NCI-H526 treated with DMSO at 0.1 percent for 48 hours (cell line): ENCODE measurements at places on chromosomes 6 and 20.

DNA sequence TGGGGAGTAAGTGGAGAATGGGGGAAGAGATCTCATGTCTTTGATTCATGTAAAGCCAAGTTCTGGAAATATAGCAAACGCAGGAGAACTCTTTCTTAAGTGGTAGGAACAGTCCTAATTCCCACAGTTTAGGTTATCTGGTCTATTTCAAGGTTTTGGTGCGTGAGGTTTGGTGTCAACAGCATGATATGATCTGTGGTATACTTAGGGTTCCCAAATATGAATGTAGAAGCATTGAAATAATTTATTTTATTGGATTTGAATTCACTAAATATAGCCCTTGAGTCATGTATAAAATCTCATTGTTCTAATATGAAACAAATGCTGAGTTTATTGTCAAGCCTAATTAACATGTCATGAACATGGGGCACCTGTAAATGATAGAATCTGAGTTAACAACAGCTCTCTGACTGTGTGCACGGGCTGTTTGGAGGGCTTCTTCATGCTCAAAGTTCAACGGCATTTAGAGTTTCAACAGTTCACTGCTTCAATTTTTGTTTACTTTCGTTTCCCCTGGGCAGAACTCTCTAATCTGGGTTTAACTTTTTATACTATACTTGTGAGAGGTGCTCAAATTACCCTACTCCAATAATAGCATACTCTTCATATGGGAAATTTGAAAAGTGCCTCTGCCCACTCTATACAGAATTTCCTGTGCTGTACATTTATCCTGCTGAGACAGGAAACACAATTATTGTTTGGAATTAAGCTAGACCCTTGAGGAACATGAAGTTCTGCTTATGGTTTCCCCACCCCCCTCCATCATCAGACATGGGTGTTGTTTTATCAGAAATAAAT, 236.3 kb upstream of the ZNF217 start:
- no peak for DNase-seq

DNA sequence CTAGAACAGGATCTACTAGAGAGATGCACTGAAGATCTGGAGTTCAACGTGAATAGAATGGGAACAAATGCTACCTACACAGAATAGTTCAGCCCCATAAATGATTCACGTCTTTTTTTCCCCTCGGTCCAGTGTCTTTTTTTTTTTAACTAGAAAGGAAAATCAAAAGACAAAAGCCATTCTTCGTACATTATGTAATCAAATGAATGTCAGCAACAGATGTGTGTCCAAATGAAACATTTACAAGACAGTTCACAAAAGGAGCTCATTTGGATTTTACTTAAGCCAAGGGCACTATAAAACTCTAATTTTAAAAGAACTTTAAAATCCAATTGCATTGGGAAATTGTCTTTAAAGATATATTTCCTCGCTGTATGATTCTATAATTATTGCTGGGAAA, 42.4 kb downstream of the FAM184A start:
- no peak for DNase-seq

DNA sequence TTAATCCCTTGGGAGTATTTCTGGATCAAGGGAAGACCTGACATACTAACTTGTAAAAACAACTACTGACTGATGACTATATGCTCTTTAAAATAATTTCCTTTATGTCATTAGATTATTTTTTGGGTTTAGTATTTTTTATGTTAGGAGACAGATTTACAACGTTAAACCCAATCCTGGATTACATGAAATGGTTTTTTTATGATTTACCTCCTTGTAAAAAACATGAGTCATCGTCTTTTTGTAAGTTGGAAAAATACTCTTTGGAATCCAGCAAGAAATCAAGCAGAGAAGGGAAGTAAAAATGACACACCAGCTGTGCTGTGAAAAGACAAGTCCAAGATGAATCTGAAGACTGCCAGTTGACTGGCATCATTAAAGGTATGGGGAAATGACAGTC, 6.7 kb downstream of the STK4 start:
- DNase-seq = no peak

- DNase-seq = no peak
These were observed 48.8 kb downstream of the MAPK14 start for GRCh38 chr6:36076178-36077063.

DNA sequence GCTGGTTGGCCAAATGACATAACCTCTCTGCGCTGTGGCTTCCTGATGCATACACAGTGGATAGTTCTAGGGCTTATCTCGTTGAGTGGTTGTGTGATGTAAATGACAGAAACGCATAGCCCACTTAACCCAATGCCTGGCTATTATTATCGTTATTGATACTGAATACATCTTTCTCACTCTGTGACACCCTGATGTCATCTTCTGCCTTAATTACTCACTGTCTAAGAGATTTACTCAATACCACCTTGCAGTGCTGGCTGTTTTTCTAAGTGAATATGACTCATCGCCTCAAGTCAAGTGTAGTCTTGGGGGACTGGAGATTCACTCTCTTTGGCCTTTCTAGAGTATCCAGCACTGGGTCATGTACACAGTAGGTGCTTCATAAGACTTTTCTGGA, 73.6 kb downstream of the NDUFAF5 start:
- DNase-seq = no peak

DNA sequence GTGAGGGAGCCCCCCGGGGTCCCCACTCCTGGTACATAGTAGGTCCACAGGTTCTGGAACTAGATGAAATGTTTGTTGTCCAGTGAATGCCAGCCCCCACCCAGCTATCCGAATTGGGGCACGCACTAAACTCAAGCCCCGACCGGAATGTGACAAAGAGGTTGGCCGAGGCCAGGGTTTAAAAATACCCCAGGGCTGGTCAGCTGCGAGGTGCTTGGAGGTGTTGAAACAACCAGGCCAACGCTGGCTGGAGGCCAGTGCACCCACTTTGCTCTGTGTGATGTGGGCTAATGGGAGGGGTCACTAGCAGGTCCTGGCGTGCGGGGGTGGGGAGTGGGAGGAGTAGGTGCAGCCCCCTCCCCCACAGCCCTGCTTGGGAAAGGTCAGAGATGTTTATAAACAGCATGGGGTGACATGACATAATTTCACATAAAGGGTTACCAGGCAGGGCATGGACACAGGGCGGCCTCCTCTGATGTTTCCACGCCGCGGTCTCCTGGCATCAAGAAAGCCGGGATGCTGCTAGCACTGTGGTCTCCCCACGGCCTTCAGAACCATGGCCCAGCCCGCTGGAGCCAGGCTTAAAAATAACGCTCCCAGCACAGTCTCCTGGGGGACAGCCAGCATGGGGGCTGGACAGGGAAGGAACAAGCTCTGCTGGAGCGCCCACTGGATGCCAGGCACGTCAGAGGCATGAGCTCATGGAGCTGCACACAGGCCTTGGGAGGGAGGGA, 111.2 kb upstream of the PTPN1 start:
- DNase-seq = no peak

GRCh38 chr20:56001106-56001785, 4.1 kb downstream of the CBLN4 start:
- DNase-seq = no peak

DNA sequence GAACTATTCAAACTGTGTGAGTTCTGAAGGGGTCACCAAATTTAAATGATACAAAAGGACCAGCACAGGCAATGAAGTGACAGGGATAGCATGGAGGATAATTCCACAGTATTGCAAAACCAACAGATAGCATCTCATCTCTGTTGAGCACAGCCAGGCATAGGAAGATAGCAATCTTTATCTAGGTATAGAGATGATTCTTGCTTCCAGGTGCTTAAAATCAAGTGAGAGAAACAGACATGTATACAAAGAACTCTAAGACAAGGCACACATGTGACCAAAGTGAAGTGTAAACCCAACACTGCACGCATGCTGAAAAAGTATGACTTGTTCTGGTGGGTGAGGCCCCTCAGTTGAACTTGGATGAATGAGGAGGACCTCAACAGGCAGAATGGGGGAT, 48.4 kb upstream of the ARMC2 start:
- DNase-seq = peak; percentile 56

GRCh38 chr6:150928882-150929281, 63.4 kb downstream of the MTHFD1L start:
- DNase-seq = no peak

- DNase-seq = peak; percentile 7
These were observed 83.3 kb downstream of the DCDC2 start for GRCh38 chr6:24274441-24275083.

DNA sequence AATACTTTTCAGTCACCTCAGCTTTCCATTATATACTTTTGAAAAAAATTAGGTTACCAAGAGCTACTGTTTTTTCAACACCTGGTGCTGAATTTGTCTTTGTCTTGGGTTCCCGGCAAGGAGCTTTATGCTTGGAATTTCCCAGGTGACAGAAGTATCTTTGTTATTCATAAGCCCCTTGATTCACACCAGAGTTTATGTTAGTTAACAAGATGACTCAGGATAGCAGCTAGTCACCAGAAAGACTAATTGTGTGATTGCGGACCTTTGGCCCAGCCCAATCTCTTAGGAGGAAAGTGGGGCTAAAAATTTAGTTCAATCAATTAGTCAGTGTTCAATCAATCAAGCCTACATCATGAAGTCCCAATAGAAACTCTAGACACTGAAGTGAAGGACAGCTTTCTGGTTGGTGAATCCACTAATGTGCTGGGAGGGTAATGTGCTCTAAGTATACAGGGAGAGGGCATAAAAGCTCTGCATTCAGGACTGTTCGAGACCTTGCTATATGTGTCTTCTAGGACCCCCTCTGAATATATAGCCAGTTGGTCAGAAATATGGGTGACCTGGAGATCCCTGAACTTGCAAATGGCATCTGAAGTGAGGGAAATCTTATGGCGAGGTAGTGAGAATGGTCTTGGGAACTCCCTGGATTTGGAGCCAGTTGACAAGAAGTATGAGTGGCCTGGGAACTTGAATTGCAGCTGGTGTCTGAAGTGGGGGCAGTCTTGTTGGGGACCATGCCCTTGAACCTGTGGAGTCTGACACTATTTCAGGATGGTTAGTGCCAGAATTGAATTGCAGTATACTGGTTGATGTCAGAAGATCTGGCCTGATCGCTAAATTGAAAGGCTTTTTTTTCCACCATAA, 16.2 kb downstream of the TMEM30A start:
- no peak for DNase-seq

DNA sequence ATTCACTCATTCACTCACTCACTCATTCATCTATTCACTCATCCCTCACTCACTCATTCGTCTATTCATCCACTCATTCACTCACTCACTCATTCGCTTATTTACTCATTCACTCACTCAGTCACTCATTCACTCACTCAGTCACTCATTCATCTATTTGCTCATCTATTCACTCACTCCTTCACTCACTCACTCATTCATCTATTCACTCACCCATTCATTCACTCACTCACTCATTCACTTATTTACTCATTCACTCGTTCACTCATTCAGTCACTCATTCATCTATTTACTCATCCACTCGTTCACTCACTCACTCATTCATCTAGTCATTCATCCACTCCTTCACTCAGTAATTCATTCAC, 128.2 kb downstream of the TTLL2 start:
- no peak for DNase-seq

DNA sequence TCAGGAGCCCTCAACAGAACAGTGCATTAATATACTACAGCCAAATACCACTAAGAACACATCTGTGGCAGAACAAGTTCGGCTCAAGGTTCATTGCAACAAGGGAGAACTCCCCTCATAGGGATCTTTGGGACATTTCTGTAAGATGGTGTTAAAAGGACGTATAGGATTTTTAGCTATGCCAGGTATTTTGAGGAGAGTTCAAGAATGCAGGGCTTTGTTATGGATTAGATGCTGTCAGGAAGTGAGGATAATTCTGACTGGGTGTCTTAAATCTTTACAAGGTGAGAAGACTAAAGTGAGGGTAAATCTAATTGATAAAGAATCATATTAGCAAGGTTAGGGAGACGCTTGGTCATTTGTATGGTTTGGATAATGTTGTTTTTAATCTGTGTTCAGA, 83.7 kb upstream of the AHI1 start:
- no peak for DNase-seq

GRCh38 chr6:79335133-79335674, 100.7 kb upstream of the HMGN3 start:
- no peak for DNase-seq

DNA sequence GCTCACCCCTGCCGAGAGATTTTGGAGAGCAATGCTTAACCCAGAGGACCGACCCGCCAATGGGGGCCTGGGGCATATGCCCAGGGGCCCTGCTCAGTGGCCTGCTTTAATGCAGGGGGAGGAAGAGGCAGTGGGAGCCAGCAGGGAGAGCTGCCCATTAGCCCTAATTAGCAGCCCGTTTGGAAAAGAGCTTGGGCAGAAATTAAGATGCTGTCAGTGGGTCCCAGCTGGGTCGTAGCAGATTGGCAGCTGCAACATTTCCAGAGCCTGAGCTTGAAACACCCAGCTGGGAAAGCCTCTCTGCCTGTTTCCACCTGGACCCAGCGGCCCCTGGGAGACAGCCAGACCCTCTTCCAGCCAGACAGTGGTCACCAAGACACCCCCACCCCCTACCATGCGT, 39.5 kb downstream of the CD40 start:
- DNase-seq = no peak

- DNase-seq = no peak
These were observed 268.0 kb downstream of the HACE1 start for GRCh38 chr6:104591573-104592334.

DNA sequence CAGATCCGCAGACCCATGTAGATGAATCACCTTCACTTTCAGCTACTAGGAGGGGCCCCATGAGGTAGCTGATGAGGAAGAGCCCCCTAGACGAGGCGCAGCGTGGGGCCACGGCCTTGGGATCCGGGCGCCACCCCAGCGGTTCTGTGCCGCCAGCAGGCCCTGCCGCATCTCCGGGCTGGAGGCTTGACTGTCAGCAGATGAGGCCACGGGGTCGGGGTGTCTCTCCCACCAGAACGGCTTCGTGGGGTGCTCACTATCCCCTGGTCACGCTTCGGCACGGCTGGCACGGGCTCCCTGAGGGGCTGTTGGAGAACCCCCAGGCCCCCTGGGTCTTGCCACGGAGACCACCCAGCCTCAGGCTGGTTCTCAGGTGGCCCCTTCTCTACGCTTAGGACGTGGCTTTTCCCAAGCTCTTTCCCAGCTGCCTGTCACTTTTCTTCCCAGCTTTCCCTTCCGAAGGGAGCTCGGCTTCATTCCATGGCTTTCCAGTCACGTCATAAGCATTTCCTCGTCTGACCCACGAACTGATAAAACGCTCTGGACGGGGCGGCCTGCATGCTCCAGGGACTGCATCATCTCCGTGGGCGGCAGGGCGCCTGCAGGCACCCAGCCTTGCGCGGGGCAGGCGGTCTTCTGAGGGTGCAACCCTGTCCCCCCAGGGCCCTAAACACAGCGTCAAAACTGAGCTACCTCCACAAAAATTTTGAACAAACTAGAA, 85.9 kb downstream of the THBS2 start:
- no peak for DNase-seq
